ENCODE measurements at places on chromosomes 4 and X. TPM values are rescaled to one million over a fixed set of nuclear protein-coding genes. Genes with fewer than 3 reads are reported as not detected.

The BBS12 gene
- 4.3 TPM for total RNA-seq

The CAPN6 gene
- total RNA-seq = not detected

The P2RY4 gene
- total RNA-seq = not detected

The GPRIN3 gene
- 1.2 TPM for total RNA-seq

The CTBP1 gene
- 279 TPM for total RNA-seq

The TMEM154 gene
- total RNA-seq = 9.1 TPM

The TIGD2 gene
- 3.1 TPM for total RNA-seq

The PGK1 gene
- 283 TPM for total RNA-seq

DNA sequence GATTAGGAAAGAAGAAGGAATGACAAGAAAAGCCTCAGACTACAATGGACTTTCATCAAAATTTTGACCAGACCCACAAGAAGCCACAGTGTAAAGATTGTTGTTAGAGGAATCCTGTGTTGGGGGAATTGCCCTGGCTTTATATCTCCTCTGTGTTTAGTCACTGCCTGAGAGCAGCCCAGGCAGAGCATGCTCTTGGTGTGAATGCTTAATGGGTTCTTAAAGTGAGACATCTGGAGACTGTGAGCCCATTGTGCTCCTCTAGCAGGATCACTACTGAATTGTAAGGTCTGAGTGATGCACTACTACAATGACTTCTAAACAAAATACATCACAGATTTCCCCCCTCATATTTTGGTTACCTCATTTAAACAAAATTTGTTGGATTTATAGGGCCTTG, 1860.5 kb upstream of the ADGRL3 start:
- DNase-seq = no peak

DNA sequence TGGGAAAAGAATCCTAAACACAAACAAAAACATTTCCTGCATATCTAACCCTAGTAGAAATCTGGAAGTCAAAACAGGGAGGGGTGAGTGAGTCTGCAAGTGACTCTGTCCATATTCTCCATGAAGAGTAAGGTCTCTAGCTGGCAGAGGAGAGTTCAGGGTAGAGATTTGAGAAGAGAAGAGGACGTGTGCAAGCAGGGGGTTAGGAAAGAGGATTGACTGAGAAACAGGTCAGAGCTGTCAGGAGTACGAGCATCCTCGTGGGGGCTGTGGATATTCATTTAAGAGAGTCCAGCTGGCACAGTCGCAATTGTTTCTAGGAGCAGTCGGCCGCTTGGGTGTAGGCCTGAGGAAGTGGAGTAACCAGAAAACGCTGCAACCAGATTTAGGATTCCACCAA, 27.9 kb downstream of the PROM1 start:
- DNase-seq = no peak

DNA sequence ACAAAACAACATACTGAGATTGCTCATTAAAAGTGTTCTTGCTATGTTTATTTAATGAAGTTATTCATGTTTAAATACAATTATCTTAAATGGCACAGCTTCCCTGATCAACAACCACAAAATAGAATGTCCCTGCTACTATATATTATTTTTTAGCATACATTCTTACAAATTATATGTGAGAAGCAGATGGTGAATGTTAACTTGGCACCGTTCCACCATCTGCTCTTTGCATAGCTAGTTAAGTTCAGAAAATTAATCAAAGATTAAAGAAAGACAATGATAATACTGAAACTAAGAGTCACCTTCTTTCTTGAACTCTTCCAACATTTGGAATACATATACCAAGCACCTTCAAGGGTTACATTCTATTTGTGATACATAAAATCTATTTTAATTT, 94.2 kb downstream of the PPP3CA start:
- DNase-seq = no peak

- no peak for DNase-seq
Observed at GRCh38 chr4:33941854-33942253, 2302.5 kb downstream of the ARAP2 start.

- no peak for DNase-seq
Observed at GRCh38 chr4:61011051-61011450, 189.1 kb upstream of the ADGRL3 start.

GRCh38 chr4:110975338-110975737, 352.5 kb upstream of the PITX2 start:
- DNase-seq = no peak

DNA sequence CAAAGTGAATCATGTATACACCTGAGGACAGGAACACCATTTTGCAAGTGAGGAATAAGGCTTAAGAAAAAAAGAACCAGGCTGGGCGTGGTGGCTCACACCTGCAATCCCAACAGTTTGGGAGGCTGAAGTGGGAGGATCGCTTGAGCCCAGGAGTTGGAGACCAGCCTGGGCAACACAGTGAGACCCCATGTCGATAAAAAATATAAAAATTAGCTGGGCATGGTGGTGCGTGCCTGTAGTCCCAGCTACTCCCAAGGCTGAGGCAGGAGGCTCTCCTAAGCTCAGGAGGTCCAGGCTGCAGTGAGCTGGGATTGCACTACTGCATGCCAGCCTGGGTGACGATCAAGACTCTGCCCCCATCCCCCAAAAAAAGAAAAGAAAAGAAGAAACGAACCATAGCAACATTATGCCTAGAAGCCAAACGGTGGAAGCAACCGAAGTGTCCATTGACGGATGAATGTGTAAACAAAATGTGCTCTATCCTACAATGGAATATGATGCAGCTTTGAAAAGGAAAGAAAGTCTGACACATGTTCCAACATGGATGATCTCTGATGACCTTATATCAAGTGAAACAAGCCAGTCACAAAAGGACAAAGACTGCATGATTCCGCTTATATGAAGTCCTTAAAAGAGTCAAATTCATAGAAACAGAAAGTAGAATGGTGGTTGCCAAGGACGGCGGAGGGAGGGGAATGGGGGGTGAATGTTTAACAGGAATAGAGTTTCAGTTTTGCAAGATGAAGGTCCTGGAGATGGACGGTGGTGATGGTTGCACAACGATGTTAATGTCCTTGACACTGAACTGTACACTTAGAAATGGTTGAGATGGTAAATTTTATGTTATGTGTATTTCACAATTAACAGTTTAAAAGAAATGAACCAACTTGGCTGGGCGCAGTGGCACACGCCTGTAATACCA, 8.6 kb upstream of the KIAA0232 start:
- DNase-seq = no peak
